ENCODE measurements at places on chromosomes 6 and 20.

GRCh38 chr6:1696463-1696850, 86.7 kb downstream of the FOXC1 start:
- DNase-seq: no peak

DNA sequence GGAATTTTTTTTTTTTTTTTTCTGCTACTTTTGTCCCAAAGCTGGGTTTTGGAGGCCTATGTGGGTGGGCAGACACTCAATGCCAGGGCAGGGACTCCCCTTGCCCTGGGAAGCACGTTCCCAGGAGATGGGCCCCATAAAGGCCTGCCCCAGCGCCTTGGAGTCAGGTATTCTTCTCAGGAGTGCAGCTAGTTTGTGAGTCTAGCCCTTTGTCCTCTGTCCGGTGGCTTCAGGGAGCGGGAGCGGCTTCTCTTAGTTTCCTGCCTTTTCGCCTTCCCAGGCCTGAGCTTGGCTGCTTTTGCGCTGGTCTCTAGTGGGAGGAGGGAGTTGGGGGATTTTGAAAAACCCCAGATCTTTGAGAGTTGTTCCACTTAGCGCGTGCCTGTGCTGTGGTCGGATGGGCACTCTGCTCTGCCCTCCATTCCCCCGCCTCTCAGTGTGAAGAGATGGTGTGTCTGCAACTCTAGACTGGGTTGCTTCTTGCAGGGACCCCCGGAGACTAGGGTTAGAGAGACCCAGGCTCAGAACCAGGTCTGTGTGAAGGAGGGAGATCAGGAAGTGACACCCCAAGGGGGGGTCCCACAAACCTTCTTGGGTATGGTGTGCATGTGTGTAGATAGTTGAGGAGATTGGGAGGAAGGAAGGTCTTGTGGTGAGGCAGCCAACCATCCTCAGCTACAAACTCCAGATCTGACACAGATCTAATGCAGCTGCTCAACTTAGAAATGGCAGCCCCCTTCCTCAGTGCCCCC, 1.3 kb downstream of the PLCG1 start:
- DNase-seq: no peak

- no peak for DNase-seq
Measured at GRCh38 chr6:37840940-37841300, 21.4 kb downstream of the ZFAND3 start.

GRCh38 chr6:678520-678919, 14.4 kb downstream of the EXOC2 start:
- DNase-seq: no peak

DNA sequence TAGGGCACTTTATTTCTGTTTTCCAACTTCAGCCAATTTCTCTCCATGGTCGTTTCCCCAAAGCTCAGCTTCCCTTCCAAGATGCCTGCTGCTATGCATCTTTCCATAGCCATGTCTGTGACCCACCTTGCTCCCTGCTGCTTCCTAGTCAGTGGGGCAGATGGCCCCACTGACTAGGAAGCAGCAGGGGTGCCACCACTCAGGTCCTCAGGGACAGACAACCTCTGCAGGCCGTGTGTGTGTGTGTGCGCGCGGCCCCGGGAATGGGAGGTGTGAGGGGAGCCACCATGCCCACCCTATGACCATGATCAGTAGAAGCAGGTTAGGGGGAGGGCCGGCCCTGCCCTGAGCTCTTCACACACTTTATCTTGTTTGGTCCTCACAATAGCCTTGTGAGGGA, 2.7 kb upstream of the IP6K3 start:
- no peak for DNase-seq

GRCh38 chr20:32140603-32141002, 31.1 kb downstream of the TM9SF4 start:
- no peak for DNase-seq

GRCh38 chr20:51360451-51361201, 181.9 kb downstream of the NFATC2 start:
- DNase-seq: no peak

DNA sequence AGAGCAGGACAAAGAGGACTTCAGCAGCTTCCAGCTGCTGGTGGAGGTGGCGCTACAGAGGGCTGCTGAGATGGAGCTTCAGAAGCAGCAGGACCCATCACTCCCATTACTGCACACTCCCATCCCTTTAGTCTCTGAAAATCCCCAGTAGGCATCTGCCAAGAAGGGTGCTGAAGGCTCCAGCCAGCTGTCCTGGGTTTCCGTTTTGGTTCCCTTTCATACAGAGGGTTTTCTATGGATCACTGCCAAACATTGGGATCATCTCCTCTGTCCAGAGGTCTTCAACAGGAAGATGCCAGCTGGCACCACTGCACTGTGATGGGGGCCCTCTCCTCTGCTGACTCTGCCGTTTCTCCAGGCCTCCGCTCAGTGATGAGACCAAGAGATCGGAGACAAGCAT, 14.3 kb upstream of the RAB5IF start:
- DNase-seq: no peak

DNA sequence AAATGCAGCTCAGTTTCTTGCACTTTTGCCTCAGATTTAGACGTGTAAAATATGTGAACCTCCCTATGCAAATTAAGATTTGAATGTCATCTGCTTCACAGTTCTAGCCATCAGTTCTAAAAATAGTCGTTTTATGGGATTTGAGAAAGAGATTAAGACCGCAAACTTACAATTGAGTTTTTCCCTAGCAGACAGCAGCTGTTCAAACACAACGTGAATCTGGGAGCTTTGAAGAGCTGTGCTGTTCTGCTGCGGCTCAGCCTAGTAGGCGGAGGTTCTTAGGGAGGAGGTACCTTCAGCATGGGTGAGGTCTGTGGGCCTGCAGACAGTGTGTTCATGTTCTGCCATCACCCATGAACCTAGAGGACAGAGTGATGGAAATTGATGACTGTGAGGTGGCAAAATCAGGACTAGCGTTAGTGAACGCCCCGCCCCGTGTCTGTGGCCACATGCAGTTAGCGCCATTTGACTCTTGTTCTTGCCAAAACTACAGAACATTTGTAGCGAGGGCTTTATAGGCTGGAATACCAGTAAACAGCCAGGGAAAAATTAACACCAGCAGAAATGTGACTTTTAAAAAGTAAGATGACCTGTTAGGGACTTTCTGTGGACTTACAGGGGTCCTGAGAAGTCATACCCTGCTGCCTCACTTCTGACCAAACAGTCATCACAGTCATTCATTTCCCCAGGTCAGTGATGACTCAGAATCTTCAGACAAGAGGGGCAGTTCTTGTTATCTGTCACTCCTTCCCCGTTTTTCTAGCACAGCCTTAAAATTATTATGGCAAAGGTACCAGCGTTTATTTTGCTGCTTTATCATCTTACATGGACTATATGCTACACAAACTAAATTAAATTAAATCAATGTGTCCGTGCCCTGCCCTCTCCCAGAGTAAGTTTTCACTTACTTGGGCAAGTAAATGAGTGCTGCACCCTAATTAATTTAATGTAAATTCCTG, 84.3 kb upstream of the TMEM181 start:
- no peak for DNase-seq

- DNase-seq: no peak
Measured at GRCh38 chr6:75612434-75612833, 10.8 kb downstream of the SENP6 start.

DNA sequence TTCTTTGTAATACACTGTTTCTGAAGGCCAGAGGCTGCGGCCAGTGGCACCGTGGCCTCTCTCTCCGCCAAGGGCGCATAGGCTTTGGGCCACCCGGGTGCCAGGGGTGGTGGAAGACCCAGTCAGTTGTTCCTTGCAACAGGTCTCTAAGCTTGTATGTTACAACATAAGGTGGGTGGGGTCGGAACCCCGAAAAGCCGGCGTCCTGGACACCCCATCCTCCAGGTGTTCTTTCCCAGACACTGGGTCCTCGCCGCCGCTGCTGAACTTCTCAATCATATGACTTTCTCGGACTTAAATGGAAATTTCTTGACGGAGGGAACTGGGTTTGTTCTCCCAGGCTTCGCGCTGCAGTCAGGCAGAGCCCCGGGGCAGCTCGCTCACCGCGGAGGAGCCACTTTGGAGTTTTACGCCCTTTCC, 983 bp upstream of the KCNQ5 start:
- DNase-seq: no peak

GRCh38 chr6:139439349-139439748, 64.9 kb upstream of the CITED2 start:
- DNase-seq: no peak

DNA sequence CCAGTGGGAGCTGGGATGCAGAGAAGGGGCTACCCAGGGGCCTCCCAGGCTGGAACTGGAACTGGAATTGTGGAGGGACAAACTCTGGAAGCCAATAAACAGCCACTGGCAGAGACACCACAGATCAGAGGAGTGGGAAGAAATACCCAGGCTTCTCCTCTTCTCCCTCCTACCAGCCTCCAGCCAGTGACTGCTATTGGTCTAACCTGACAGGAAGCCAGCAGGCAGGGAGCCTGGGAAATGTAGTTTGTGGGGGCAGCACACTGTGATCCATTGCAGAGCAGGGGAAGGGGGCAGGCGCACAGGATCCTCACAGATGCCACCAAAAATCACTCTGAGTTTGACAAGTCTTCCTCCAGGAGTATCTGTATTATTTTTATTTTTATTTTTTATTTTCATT, 12.1 kb upstream of the MLN start:
- no peak for DNase-seq

DNA sequence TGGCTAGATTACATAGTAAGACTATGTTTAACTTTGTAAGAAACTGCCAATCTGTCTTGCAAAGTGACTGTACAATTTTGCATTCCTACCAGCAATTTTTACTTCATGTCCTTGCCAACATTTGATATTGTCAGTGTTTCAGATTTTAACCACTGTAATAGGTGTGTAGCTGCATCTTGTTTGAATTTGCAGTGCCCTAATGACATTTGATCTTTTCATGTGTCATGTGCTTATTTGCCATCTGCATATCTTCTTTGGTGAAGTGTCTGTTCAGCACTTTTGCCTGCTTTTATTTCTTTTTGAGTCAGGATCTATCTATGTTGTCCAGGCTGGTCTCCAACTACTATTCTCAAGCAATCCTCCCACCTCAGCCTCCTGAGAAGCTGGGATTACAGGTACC, 2.4 kb upstream of the PRPH2 start:
- DNase-seq: no peak

- no peak for DNase-seq
Measured at GRCh38 chr6:40997234-40997957, 41.6 kb downstream of the UNC5CL start.

DNA sequence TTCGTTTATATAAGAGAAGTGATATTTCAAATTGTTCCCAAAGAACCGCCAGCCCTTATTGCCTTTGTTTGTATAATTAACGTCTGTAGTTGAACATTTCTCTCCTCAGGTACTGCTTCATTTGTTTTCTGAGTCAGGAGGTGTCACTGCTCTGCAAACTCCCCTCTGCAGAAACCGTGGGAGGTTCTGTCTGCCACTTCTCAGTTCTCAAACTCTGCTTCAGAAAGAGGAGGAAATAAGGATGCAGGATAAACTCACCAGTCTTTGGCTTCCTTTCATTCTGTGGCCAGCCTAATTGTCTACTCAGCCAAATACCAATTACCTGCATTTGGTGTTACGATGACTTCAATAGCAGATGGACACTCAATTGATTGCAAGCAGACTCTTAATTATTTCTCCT, 149.8 kb downstream of the PAK5 start:
- DNase-seq: no peak

- no peak for DNase-seq
Measured at GRCh38 chr6:106539936-106540335, 89.4 kb downstream of the RTN4IP1 start.

- no peak for DNase-seq
Measured at GRCh38 chr6:128069188-128069587, 168.3 kb upstream of the THEMIS start.

DNA sequence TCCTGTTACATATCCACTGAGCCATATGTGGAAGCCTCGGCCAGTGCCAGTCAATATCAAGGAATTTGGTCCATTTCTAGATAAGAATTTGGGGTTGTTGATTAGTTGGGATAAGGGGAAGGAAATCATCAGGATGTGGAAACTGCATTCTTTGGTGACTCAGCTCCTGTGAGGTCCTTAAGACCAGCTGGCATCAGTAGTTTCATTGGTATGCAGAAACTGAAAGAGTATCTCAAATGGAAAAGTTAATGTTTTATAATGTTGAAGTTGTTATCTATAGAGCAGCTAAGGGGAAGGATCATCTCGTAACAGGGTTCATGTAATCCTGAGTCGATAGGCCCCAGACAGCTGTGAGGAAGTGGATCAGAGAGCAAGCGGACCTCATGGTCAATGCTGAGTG, 87.9 kb upstream of the PRND start:
- DNase-seq: no peak

- DNase-seq: no peak
Measured at GRCh38 chr6:169961772-169962561, 210.5 kb downstream of the ERMARD start.

- no peak for DNase-seq
Measured at GRCh38 chr6:157527471-157527907, 146.5 kb downstream of the ZDHHC14 start.

DNA sequence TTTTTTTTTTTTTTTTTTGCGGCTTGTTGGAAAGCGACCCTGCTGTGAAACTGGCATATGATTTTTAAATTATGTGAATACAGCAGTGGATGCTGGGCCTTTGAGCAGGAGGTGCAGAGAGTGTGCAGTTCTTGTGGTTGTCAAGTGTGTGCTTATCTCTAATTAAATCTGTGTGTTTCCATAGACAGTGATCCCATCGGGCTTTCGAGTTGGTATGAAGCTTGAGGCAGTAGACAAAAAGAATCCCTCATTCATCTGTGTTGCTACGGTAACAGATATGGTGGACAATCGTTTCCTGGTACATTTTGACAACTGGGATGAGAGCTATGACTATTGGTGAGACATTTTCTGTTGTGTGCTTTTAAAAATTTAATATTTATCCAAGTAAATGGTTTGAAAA, 52.4 kb downstream of the L3MBTL3 start:
- no peak for DNase-seq

DNA sequence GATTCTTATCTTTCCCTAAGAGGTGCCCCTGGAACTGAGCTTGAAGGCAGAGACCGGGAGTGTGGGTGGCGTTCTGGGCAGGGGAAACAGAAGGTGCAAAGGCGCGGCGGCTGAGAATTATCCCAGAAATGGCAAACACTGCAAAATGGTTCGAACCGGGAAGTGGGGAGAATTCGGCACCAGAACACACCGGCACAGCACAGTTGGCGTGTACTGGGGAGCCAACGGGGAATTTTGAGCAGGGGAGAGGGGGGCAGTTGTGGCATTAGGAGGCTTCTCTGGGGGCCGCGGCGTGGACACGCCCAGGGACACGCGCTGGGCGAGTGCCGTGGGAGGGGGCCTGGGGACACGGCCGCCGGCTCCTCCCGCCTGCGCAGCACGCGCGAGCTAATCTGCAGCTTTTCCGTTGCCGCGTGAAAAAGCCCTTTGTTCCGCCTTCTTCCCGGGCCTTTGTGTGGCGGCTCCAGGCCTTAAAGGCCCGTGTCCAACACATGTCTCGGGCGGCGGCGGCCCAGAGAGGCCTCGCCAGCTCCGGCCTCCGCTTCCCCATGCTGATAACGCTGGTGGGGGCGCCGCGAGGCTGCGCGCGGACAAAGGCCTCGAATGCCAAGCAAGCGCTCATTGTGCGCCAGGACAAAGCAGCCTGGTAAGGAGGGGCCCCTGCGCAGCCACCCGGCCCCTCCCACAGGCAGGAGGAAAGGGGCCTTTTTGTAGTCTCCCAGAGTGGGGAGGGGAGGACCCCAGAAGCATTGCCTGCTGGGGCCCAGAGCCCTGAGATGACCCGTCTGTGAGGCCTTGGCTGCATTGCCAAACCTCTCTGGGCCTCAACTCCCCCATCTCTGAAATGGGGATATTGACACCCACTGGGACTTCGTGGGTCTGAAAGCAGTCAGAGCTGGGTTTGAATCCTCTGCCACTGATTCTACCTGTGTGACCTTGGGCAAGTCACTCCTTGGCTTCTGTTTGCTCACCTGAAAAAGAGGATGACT, 82.8 kb downstream of the CD40 start:
- no peak for DNase-seq

GRCh38 chr20:33719277-33719988, 677 bp downstream of the PXMP4 start:
- DNase-seq: no peak

Measured in stimulated activated CD8-positive, alpha-beta memory T cell treated with anti-CD3 and anti-CD28 coated beads, Interleukin-7, amount 100 ng/mL, for 1 hour (primary cell).